Effector memory CD4-positive, alpha-beta T cell (primary cell): ENCODE measurements at places on chromosomes 16 and 17.

DNA sequence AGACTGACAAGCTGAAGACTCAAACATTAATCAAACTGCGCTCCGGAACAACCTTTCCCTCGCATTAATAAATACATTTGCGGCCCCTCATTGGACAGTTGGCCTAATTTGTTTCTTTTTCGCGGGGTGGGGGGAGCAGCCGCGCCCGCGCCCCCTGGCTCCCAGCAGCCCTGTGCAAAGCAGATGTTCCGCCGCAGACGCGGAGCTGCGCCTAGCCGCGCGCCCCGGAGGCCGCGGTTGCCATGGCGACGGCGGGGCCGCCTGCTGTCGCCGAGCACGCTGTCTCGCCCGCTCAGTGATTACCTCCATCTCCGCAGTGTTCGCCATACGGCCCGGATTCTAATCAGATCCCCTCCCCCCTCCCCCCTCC is 25.5 kb downstream of the COPZ2 start:
- peak; percentile 44 for DNase-seq

DNA sequence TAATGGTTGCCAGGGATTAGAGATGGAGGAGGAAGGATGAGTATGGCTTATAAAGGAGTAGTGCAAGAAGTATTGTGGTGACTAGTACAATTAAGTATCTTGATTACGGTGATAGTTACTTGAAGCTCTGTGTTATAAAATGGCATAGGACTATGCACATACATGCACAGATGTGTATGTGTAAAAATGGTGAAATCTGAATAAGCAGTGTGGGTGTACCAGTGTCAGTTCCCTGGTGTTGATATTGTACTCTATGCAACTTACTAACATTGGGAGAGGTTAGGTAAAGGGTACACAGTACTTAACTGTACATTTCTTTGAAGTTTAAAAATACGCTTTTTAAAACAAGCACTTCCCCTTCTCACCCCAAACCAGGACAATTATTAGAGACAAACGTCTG is 48.5 kb downstream of the NSRP1 start:
- no peak for DNase-seq

DNA sequence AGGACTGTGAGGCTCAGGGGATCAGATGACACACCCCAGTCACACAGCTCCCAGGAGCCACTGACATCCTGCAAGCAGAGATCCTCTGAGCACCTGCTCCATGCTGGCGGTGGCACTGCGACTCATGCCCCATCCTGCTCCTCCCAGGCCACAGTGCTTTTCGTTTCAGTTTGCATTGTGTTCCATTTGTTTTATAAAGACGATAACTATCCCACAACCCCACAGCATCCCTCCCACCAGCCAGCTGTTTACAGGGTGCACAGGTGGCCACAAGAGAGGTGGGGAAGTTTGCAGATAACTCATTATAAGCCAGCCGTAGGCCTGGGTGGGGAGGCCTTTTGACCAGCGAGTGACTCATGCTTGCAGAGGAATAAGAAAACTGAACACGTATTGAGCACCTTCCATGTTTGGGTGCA is 28.2 kb downstream of the BCO1 start:
- no peak for DNase-seq

DNA sequence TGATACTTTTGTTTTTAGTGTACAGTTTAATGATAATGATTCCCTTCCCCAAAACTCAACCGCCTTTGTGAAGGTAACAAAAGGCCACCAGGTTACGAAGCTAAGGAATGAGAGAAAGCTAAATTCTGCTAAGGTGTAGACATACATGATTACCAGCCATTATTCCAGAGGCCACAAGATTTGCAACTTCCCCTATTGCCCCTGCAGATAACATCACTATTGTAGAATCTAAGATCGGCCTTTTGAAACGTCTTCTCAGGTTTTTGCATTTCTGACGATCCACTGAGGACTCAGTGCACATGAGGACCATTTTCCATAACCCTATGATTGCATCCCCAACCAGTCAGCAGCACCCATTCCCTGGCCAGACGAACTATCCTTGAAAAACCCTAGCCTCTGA is 33.9 kb upstream of the SNN start:
- DNase-seq = no peak

GRCh38 chr16:75012380-75013081 is 13.7 kb downstream of the ZNRF1 start:
- DNase-seq = no peak
